ENCODE measurements at places on chromosomes 6 and 20.

GRCh38 chr6:169324656-169325459 is 71.2 kb upstream of the THBS2 start:
- DNase-seq, result no peak

- no peak for DNase-seq
Observed at GRCh38 chr6:163404825-163405265, 9.7 kb upstream of the QKI start.

DNA sequence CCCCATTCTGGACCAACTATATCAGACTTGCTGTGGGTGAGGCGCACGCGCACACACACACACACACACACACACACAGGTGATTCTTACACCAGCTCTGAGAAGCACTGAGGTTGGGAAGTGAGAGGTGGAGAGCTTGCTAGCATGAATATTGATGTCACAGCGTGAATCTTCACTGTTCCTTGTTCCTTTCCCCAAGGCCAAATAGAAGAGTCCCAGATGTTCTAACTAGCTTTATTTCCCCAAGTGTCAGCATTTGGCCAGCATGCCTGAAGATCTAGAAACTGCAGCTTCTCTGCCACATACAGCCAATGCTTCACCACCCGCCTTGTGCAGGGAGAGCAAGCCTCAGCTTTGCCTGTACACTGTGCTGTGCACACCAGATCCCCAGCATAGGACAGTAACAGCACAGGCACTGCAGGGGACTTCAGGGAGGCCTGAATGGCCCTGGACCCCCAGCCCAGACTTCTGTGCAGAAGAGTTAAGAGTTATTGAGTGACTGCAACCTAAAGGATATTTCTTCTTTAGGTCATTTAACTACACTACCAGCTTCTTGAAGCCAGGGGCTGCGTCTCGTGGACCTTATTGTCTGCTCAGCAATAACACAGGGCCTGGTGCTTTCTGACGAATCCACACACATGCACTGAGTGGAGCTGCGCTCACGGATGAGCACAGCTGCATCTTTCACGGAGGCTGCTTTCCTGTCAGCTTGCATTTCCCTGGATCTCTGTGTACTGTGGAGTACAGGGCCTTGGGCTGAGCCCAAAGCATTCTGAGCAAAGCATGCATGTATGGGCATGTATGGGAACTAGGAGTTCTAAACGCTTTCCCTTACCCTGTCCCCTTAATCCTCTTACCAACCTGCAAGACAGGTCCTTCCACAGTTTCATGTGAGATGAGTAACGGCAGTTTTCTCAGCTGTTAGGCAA is 13.9 kb upstream of the CD93 start:
- no peak for DNase-seq

- no peak for DNase-seq
Observed at GRCh38 chr6:52157301-52157941, 28.8 kb upstream of the IL17A start.

- no peak for DNase-seq
Observed at GRCh38 chr6:88179692-88180091, 13.5 kb upstream of the CNR1 start.
